ENCODE measurements at places on chromosomes 12 and 14. TPM values are rescaled to one million over a fixed set of nuclear protein-coding genes. Genes with fewer than 3 reads are reported as not detected.

Gene SCN8A
- total RNA-seq, result 45.0 TPM

Gene KRT5
- 0.22 TPM for total RNA-seq

Gene SMOC1
- not detected for total RNA-seq

Gene MIP
- total RNA-seq, result not detected

Gene B4GALNT3
- total RNA-seq, result not detected

Gene CLEC14A
- 2.4 TPM for total RNA-seq

Gene CACNA1C
- total RNA-seq, result 3.1 TPM

All from uterine smooth muscle cell (primary cell).